ENCODE measurements at places on chromosomes 5 and 9. TPM values are rescaled to one million over a fixed set of nuclear protein-coding genes. Genes with fewer than 3 reads are reported as not detected.

Gene RIMOC1
- total RNA-seq = 12.3 TPM

Gene BHMT2
- not detected for total RNA-seq

Gene SPINK13
- total RNA-seq = not detected

Gene FOXI1
- not detected for total RNA-seq

Gene SH3RF2
- 2.5 TPM for total RNA-seq

Gene NIM1K
- total RNA-seq = 0.35 TPM

Gene DRD1
- total RNA-seq = 0.15 TPM

Gene PCDHGB5
- total RNA-seq = 1.9 TPM

Gene PTGES
- 205 TPM for total RNA-seq

Gene KCNMB1
- total RNA-seq = not detected

Gene PRRC1
- total RNA-seq = 37.1 TPM
